Activated T-helper 17 cell treated with anti-CD3 and anti-CD28 coated beads, Interleukin-2, amount 50 U/mL, for 72 hours (primary cell): ENCODE measurements at places on chromosomes 7 and 10. TPM values are rescaled to one million over a fixed set of nuclear protein-coding genes. Genes with fewer than 3 reads are reported as not detected.

AS3MT gene
- total RNA-seq = 1.6 TPM

CALCR gene
- not detected for total RNA-seq

GCC1 gene
- 13.2 TPM for total RNA-seq

DNA sequence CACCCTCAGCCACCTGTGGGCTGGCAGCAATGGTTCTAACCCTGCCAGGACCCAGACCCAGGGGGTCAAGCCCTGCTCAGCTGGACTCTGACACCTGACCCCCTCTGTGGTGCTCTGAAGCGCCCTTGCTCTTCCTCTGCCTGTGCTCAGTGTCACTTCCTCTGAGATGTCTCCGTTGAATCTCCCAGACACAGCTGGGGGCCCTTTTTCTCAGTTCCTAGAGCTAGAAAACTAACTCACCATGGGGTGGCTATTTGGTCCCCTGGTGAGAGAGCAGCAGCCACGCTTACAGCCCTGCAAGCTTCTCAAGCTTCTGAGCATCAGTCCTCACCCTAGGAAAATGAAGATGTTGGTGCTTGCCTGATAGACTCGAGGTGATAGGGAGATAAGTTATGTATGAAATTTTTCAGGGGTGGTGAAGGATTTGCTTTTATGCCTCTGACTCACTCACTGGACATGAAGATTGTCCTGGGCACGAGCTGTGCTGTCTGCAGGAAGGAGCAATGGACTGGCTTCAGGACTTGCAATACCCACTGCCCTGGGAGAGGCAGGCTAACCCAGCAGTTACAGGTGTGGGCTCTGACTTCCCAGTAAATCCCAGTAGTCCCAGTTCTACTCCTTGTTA is 29.6 kb downstream of the COL13A1 start:
- ATAC-seq = no peak

- no peak for ATAC-seq
Observed at GRCh38 chr10:69801434-69802315, at the start of gene COL13A1. Gene COL13A1 (plus strand): TSS chr10:69801906. CDS start chr10:69802424, 518 bp downstream.

- ATAC-seq = no peak
Observed at GRCh38 chr7:32577421-32577820, 82.1 kb downstream of the AVL9 start.
